ENCODE measurements at places on chromosomes 3 and 15. TPM values are rescaled to one million over a fixed set of nuclear protein-coding genes. Genes with fewer than 3 reads are reported as not detected.

GRCh38 chr15:41502795-41503668, 9.4 kb downstream of the ITPKA start:
- no peak for DNase-seq

SEMA3B gene
- 0.09 TPM for polyA plus RNA-seq

ARPP21 gene
- not detected for polyA plus RNA-seq

GRCh38 chr15:62099094-62099601, 32.4 kb downstream of the C2CD4A start:
- no peak for DNase-seq

ITGA11 gene
- not detected for polyA plus RNA-seq

GRCh38 chr15:74306781-74307217, 60.6 kb downstream of the CYP11A1 start:
- no peak for DNase-seq

DNA sequence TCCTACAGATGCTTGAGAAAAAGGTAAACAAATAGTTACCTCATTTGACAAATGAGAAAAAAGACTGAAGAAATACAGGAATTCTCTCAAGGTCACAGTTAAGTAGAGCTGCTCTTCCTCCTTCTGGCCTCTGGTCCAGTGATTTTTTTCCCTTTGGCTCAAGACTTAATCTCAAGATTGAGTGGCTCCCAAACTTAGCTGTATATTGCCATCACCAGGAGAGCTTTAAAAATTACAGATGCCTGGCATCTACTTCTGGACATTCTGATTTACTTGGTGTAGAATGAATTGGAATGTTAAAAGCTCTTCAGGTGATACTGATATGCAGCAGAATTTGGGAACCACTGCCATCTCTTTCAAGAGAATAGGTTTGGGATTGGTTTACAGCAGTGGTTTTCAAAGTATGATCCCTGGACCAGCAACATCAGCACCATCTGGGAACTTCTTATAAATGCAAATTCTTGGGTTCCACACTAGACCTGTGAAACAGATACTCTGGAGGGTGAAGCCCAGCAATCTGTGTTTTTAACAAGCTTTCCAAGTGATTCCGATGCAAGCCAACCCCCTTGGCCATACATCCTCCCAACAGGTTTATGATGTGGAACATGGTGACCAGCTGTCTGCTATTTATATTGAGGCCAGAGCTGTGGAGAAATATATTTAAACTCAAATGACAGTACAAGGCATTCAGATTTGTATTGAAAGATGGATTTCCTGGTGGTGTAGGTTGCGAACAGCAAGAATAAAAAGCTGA, 333.0 kb upstream of the RARB start:
- no peak for DNase-seq

- DNase-seq: no peak
Measured at GRCh38 chr3:58013973-58014649, 5.9 kb downstream of the FLNB start.

QARS1 gene
- 89.1 TPM for polyA plus RNA-seq

DNA sequence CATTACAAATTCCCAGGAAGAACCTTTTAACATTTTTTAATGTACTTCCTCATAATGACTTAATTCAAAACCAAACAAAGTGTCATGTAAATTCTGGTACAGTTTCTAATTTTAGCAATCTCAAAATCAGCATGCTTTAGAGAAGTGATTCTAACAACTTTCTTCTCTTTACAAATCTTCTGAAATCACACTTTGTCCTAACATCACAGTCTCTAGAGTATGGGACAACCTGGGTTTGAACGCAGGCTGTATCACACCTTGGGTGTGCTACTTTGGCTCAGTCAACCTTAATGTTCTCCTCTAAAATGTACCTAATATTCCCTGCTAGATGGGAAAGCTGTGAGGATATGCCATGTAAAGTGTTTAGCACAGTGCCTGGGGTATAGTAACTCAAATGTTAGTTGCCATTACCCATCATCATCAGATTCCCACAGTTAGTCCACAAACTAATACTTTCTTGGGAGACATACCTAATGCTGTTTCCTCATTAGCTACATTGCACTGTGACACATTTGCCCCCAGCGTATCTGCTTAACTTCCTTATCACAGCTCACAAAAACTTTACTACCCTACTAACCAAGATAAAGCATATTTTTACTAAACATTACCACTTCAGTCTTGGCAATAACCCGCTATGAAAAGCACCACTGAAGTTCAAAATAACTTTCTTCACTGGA, 3.1 kb downstream of the TSPAN3 start:
- DNase-seq: no peak

DNA sequence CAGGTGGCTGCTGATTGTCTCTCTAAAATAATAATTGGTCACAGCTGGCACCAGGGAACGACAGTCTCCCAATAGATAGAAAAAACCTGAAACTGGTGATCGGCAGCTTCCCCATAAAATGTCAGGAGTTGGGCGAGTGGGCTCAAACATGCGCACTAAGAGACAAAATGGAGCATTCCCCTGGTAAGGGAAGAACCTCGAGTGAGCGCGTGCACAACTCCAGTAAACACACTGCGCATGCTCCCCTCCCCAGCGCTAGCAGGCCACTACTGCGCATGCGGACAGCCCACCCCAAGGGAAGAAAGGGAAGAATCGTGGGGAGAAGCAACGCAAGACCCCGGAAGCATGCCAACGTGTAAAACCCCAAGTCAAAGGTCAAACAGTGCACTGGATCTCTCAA, 7.7 kb upstream of the STARD5 start:
- DNase-seq: no peak

SELENOT gene
- polyA plus RNA-seq: 142 TPM

All from naive thymus-derived CD8-positive, alpha-beta T cell (primary cell).